Activated T-helper 17 cell treated with anti-CD3 and anti-CD28 coated beads, Interleukin-2, amount 50 U/mL, for 72 hours (primary cell): ENCODE measurements at places on chromosomes 13 and 19. TPM values are rescaled to one million over a fixed set of nuclear protein-coding genes. Genes with fewer than 3 reads are reported as not detected.

Gene PDCD5
- 81.6 TPM for total RNA-seq

Gene PLEKHA4
- 6.5 TPM for total RNA-seq

Gene SCN1B
- total RNA-seq: 3.1 TPM

DNA sequence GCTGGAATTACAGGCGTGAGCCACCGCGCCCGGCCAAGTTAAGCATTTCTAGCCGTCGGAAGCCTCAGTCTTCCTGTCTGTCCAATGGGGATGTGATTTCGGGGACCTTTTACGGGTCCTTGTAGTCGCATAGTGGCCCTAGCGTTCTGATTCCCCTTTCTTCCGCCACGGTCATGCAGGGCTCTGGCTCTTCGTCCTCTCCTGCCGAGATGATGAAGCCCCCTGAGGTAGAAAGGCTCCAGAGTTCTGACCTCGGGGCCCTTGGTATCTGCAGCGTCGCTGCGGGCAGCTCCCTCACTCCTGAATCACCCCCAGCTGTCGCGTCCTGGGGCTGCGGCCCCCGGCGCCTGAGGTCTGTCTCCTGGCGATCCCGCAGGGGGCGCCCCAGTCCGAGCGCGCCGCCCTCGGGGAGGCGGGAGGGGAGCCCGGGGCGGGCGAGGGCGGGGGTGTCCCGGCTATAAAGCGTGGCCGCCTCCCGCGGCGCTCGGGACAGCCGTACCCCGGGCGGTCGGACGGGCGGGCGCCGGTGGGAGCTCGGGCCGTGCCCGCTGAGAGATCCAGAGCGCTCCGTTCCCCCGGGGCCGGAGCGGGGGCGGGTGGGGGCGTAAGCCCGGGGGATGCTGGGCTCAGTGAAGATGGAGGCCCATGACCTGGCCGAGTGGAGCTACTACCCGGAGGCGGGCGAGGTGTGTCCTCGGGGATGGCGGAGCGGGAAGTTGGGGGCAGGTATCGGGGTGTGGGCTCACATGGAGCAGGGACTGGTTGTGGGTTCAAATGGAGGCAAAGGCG lies at the start of gene FOXA3:
TSS of gene FOXA3 (plus strand) at position 487 of the 789 bp plus-strand sequence. CDS start at position 618, 131 bp downstream.
- peak; percentile 56 for ATAC-seq

DNA sequence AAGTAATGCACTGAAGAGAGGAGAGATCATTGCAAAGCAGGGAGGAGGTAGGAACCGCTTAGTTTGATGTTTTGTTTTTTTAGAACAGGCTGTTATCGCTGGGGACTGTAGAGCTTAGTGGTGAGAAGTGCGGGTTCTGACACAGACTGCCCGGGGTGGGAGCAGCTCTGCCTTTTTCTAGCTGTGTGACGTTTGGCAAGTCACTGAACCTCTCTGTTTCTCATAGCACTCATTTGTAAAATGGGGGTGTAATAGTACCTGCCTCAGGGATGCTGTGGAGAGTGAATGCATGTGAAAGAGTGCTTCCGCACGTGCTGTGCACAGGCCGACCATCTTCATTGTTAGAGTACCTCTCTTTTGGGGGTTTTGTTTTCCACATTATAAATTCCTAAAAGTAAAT lies 19.3 kb downstream of the PRAM1 start:
- ATAC-seq: no peak

- no peak for ATAC-seq
Measured at GRCh38 chr19:4866595-4867424, 657 bp downstream of the PLIN3 start.

DNA sequence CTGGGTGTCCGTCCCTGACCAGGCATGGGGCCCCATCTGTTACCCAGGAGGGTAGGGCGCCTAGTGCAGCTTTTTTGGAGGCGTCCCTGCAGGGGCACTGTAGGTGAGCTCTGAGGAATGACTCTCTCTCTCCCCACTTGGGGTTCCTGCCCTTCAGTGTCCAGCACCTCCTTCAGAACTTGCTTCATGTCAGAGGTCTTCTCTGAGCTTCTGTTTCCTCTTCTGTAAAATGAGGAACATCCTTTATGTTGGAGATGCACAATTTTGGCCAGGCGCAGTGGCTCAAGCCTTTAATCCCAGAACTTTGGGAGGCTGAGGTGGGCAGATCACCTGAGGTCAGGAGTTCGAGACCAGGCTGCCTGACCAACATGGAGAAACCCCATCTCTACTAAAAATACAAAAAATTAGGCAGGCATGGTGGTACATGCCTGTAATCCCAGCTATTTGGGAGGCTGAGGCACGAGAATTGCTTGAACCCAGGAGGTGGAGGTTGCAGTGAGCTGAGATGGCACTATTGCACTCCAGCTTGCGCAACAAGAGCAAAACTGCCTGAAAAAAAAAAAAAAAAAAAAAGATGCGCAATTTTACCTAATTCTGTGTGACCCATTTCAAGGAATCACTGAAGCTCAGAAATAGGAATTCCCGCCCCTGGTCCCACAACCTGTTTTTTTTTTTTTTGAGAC lies 15.2 kb upstream of the PIK3R2 start:
- ATAC-seq: no peak

- ATAC-seq: no peak
Measured at GRCh38 chr19:10730932-10731331, 13.1 kb downstream of the DNM2 start.

DNA sequence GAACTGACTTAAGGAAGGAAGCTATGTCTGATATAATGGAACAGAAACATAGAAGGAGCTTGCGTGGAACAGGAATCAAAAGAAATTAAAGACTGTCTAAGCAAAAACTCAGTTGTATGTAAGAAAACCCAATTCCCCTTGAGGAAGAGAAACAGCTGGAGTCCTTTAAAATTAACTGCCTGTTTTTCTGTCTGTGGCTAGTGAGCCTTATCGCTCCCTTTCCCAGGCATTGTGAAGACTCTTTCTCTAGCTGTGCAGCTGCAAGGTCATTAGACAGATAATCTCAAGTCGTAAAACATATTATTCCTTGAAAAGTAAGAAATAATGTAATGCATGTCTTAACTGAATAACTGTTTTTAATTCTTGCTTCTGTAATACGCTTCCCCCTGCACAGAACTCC lies 39.7 kb upstream of the IGSF23 start:
- ATAC-seq: no peak

DNA sequence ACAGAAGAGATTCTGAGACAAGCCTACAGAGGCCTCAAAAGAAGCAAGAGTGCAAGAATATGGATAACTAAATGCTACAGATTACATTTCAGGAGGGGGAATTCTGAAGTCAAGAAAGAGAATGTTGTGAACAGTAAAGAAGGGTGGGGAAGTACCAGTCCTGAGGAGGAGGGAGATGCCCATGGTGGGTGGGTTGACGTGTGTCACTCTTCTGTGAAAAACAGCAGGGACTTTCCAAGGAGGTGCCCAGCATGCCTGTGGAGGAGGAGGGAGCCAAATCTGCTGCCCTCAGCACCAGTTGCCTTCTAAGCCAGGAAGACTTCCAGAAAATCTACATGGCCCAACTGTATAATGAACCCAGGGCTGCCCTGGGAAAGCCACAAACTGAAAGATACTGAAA lies 87.7 kb downstream of the SGCG start:
- ATAC-seq: peak; percentile 99

DNA sequence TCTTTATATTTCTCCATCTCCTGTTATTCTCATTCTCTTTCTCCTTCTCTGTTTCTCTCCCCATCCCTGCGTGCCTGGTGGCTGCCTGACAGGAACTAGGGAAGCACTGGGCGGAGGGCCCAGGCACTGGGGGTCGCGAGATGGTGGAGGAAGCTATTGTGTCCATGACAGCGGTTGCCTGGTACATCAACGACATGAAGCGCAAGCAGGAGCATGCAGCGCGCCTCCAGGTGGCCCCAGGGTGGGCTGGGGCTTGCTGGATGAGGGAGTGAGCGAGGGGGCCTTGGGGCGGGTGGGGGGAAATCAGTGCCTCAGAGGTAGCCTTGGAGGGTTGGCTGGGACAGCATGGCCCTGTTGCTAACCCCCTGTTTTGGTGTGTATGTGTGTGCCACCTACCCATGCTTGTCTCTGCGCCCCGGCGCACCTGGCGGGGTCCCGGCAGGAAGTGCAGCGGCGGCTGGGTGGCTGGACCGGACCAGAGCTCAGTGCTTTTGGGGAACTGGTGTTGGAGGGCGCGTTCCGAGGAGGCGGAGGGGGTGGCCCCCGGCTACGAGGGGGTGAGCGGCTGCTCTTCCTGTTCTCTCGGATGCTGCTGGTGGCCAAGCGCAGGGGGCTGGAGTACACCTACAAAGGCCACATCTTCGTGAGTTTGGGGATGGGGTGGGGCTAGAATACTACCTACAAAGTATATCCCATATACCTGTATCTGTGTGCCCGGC lies 5.2 kb downstream of the PLEKHG2 start:
- ATAC-seq: no peak

DNA sequence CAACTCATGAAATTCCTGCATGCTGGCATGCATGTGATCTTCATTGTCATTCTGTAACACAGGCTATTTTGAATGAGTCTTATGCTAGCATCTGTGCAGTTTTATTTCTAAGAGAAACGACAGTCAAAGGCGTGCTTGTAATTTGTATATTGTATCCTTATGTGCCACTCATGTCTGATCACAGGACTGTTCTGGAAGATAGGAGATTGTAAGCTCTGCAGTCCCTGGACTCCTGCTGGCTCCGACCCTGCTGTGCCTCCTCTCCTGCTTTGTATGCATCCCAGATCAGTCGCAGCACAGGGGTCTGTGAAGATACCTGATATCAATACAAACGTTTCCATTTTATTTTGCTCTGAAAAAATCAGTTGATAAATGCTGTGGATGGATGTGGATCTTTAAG lies 653.1 kb downstream of the LIG4 start:
- ATAC-seq: no peak

DNA sequence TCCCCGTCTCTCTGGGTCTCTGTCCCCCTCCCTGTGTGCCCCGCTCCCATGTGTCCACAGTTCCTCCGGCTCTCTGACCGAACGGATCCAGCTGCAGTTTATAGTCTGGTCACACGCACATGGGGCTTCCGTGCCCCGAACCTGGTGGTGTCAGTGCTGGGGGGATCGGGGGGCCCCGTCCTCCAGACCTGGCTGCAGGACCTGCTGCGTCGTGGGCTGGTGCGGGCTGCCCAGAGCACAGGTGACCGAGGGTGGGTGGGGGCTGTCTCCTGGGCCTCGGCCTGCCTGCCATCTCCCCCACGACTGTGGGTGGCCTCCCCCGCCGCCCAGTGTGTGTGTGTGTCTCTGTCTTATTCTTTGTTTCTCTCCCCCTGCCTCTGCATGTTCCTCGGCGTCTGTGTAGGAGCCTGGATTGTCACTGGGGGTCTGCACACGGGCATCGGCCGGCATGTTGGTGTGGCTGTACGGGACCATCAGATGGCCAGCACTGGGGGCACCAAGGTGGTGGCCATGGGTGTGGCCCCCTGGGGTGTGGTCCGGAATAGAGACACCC lies 10.3 kb downstream of the TRPM4 start:
- ATAC-seq: no peak

GRCh38 chr13:107241381-107241780 lies 673.4 kb upstream of the ARGLU1 start:
- ATAC-seq: no peak
